ENCODE measurements at places on chromosomes 7 and 10.

DNA sequence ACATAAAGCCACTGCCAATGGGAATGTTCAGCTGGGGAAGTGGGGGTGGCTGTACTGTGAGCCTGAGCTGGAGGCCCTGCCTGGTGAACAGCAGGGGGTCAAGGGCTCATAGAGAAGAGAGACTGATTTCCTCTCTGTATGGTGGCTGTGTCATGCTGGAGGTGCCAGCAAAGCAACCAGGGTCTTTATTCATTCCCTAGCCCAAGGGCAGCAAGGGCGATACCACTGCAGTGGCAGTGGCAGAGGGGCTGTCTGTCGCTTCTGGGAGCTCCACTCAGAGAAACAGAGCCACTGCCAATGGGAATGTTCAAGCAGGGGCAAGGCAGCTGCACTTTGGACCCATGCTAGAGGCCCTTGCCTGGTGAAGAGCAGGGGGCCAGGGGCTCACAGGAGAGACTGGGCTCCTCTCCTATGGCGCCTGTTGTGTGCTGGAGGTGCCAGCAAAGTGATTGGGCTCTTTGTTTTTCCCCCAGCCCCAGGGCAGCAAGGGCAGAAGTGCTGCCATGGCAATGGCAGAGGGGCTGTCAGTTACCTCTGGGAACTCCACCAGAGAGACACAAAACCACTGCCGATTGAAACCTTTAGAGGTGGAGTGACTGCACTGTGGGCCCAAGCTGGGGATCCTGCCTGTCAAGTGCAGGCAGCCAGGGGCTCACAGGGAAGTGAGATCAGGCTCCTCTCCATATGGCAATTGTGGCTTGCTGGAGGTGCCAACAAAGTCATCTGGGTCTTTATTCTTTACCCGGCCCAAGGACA, 545.1 kb downstream of the SH2D4B start:
- DNase-seq = no peak

GRCh38 chr7:76267107-76267893, 35.2 kb upstream of the HSPB1 start:
- DNase-seq = no peak

DNA sequence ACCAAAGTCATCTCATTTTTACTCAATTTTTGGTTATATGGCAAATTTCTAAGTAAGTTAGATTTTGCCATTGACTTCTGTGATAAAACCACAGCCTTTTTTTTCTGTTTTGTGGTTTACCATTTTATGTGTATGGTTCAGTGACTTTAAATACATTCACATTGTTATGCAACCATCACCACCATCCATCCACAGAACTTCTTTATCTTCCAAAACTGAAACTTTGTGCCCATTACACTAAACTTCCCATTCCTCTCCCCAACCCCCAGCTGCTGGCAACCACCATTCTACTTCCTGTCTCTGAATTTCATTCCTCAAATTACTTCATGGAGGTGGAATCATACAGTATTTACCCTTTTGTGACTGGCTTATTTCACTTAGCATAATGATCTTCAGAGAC, 280.4 kb upstream of the TCERG1L start:
- DNase-seq = no peak

- DNase-seq = no peak
These were observed 301.2 kb downstream of the DPP6 start for GRCh38 chr7:154353355-154353767.

DNA sequence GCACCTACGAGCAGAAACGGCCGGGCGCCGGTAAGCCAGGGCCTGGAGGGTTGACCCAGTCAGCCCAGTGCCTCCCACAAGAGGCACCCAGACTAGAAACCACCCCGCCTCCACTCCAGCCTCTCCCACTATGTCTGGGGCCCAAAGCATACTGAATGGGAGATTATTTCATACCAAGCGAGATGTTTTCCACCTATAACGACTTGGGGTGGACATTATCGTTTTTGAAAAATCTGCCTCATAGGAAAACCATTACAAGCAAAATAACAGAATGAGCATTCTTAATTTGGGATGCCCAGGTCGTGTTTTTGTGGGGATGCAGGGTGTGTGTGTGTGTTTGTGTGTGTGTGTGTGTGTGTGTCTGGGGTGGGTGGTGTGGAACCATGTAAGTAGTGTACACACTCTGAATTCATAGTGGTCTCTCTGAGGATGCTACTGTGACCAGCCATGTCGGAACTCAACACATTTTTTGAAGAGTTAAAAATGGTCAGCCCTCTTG, 1.6 kb downstream of the HOXA6 start:
- DNase-seq = no peak

GRCh38 chr10:28569506-28570159, 36.7 kb downstream of the WAC start:
- DNase-seq = no peak

DNA sequence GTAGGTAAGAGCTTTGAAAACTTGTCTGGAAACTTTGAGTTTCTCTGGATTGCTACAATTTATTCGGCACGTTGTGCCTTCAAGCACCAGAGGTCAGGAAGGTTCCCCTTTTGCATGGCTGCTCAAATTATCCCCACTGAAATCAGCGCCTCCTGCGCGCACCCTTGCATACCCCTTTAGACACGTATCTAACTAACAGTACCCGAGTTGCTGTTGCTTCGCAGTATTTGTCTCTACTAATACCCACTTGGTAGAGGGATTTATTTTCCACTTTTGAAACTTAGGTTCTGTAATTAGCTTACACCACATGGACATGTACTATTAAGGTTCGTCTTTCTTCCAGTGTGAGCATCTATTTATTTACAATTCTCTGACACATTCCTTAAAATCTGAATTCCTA, 1.6 kb downstream of the MEOX2 start:
- no peak for DNase-seq

DNA sequence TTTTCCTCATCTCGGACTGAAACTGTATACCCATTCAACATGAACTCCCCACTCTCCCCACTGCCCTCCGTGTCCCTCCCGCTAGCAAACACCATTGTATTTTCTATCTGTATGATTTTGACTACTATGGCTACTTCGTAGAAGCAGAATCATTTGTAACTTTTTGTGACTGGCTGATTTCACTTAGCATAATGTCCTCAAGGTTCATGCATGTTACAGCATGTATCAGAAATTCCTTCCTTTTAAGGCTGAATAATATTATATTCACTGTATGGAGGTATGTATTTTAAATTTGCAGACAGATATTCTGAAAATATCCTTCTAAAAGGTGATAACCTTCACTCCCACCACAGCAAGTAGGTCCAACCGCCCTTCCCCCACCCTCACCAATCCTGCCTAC, 42.9 kb upstream of the MMD2 start:
- no peak for DNase-seq

GRCh38 chr10:11609052-11609451, 2.4 kb downstream of the USP6NL start:
- DNase-seq = no peak

GRCh38 chr10:62726638-62727037, 77.9 kb upstream of the ADO start:
- DNase-seq = no peak

DNA sequence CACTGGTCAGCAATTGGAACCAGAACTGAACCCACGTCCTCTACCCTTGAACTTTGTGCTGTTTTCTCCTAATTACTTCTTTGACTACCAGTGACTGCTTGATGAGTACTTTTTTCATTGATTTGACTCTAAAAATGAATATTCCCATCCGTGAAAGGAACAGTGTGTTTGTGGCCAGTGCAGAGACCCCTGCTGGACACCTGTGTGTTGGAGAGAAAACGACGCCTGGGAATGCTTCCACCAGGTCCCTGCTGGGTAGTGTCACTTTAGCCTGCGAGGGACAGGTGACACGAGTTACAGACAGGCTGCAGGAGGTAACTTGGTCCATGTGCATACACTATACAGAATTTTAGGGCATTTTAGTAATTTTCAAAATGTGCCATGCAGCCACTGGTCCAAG, 6.8 kb upstream of the GJD4 start:
- DNase-seq = no peak

GRCh38 chr7:72441791-72442190, 29.7 kb upstream of the CALN1 start:
- no peak for DNase-seq

DNA sequence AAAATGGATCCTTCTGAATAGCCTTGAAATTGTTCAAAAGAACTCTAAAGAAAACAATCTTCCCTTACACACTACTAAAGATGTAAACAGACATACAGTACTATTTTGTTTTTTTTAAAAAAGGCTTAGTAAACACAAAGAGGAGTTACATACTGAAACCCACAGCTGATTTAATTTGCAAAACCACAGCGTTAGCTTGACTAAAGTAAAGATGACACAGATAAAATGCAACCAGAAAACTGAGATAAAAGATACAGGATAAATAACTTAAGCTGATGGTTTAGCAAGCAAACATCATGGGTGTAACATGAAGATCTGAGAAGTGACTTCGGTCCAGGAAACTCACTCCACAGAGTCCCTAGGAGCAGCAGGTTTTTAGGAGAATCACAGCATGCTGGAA, 21.8 kb downstream of the PRKCQ start:
- DNase-seq = no peak

- no peak for DNase-seq
These were observed 481.6 kb downstream of the SH2D4B start for GRCh38 chr10:81019029-81019890.

DNA sequence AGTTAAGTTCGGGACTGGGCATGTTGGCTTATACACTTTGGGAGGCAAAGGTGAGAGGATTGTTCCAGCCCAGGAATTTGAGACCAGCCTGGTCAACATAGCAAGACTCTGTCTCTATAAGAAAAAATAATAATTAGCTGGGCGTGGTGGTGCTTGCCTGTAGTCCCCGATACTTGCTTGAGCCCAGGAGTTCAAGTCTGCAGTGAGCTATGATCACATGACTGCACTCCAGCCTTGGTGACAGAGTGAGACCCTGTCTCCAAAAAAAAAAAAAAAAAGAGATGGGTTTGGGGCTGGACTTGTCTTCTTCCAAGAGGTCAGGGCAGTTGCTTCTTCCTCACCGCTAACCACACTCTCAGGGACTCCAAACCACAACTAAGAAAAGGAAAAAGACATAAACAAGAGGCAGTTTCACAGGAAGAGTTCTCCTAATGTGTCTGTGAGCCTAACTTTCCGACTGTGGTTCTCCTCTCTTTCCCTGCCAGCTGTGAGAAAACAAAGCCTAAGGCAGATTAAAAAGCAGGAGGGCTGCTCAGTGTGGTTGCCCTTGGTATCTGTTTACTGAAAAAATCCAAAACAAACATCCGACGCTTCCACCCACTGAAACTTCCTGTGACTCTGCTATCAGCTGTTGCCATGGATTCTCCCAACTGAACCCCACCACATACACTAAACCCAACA, 2.4 kb upstream of the SERPINE1 start:
- DNase-seq = no peak

- no peak for DNase-seq
These were observed 16.8 kb downstream of the OCM2 start for GRCh38 chr7:97973206-97973658.

- DNase-seq = no peak
These were observed 572.9 kb upstream of the PFKP start for GRCh38 chr10:2494399-2494798.

DNA sequence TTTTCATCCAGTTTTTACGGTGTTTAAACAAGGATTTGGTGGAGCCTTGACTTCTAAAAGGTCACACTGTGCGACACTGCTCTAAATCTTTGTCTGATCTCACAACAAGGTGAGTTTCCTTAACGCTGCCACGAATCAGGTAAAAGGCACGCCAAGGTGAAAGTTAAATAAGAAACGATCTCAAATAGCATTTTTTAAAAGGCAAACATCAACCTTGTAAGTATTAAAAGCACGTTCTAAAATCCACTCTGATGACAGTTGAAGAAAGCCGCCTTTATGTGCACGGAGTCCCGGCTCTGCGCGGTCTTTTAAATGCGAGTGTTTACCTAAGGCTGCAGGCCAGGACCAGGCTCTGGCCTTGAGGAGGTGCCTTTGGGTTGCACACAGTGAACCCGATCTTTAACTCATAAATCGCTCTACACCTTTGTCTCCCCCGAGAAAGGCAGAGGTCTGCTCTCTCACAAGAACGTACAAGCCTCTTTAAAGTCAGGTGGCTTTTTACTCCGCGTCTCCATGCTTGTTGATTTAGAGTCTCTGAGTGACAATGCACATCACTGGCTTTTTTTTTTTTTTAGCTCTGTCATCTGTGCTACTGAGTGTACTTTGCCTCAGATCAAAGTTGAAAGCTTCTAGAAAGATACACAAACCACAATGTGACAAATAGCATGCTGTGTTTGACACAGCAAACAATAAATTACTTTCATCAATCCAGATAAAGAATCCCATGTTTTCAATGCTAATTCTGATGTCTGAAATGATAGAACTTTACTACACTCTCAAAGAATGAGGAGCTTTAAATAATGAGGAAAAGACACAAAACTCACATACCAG, 25.9 kb upstream of the RNF32 start:
- no peak for DNase-seq

GRCh38 chr7:26584987-26585665, 279.3 kb downstream of the SKAP2 start:
- DNase-seq = no peak

DNA sequence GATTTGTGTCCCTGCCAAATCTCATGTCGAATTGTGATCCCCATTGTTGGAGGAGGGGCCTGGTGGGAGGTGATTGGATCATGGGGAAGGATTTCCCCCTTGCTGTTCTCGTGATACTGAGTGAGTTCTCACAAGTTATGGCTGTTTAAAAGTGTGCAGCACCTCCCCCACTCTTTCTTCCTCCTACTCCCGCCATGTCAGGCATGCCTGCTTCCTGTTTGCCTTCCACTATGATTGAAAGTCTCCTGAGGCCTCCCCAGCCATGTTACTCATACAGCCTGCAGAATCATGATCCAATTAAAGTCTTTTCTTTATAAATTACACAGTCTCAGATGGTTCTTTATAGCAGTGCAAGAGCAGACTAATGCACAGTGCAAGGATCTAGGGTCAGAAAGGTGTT, 75.4 kb downstream of the CALD1 start:
- no peak for DNase-seq

DNA sequence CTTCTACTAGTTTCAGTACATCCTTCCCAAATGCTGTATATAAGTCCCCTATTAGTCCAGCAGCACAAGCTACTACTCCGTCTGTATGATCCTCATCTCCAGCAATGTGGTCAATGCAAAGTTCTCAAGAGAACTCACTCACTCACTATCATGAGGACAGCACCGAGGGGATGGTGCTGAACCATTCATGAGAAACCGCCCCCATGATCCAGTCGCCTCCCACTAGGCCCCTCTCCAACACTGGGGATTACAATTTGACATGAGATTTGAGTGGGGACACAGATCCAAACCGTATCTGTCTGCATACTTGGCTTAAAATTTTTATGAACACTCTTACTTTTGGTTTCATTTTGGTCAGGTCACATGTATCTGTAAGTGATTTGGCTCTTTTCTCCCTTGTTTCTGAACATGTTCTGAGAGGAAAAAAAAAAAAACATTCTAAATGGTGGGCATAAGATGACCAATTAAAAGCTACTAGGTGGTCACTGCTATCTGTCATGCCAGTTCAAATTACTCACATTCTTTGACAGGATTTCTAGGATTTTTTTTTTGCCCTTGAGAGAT, 60.1 kb downstream of the ZNF783 start:
- DNase-seq = no peak

Data from stimulated activated CD4-positive, alpha-beta T cell treated with anti-CD3 and anti-CD28 coated beads, Interleukin-12 subunit alpha, Interleukin-12 subunit beta, amount 100 ng/mL, for 24 hours (primary cell).